ENCODE measurements at places on chromosomes 16 and 17.

GRCh38 chr17:13953841-13954240 lies 115.5 kb upstream of the COX10 start:
- DNase-seq: peak; percentile 3

GRCh38 chr17:6044261-6044660 lies 25.9 kb upstream of the WSCD1 start:
- DNase-seq: no peak

- DNase-seq: no peak
Observed at GRCh38 chr16:20409398-20410120, at the start of gene ACSM5. ACSM5 (plus strand) TSS chr16:20409534; CDS start chr16:20411485, 1,951 bp downstream.

DNA sequence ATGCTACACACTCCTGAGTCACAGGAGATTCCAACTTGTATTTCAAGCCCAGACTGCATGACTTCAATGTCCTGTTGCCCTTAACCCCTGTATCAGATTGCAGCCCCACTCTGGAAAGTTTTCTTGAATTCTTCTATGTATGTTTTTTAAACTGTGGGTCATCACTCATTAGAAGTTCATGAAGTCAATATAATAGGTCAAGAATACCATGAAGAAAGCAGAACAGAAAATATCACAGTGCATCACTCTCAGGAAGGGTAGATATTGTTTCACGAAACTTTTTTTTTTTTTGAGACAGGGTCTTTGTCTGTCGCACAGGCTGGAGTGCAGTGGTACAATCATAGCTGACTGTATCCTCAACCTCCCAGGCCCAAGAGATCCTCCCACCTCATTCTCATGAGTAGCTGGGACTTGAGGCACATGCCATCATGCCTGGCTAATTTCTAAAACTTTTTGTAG lies 20.5 kb downstream of the PRKCB start:
- no peak for DNase-seq

All from adipocyte (in vitro differentiated cells).